Stimulated activated CD4-positive, alpha-beta T cell treated with anti-CD3 and anti-CD28 coated beads, Interleukin-1b, Interleukin-23, amount 100 ng/mL, for 48 hours (primary cell): ENCODE measurements at places on chromosomes 4 and X.

DNA sequence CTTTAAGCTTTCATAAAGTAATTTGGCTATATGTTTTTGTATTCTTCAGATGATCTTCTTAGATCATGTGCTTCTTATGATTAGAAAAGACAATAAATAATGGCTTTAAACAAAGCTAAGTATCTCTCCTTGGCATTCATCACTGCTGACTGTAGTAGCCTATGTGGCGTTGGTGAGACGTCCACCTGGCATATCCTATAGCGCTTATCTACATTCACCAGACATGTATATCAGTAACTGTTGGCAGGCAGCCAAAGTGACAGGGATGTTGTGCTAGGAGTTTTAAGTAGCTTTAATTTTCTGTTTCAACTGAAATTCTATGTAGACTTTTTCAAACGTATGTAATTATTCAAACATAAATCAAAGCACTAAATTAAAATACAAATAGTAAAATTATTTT is 276.4 kb downstream of the IL15 start:
- DNase-seq, result no peak

GRCh38 chrX:19512961-19513360 is 2.3 kb downstream of the MAP3K15 start:
- DNase-seq, result no peak

GRCh38 chrX:71627588-71628404 is 9.5 kb upstream of the CXCR3 start:
- DNase-seq, result no peak

- DNase-seq, result no peak
Measured at GRCh38 chr4:143071351-143071750, 113.4 kb upstream of the USP38 start.

DNA sequence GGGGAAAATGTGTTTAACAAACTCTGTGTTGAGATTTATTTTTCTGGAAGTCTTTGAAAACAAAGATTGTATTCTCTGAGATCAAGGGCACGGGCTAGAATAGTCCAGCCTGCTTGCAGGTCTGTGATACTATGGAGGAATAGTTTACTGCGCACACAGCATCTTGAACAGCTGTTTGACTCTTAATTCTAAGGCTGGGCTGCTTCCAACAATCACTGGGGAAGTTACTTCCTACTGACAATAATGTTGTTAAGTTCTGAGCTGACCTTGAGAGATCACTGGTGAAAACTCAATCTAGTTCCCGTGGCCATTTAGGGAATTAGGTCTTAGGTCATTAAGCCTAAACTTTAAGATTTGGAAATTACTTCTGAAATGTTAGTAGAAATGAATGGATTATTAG is 416.1 kb upstream of the FTHL17 start:
- DNase-seq, result no peak

DNA sequence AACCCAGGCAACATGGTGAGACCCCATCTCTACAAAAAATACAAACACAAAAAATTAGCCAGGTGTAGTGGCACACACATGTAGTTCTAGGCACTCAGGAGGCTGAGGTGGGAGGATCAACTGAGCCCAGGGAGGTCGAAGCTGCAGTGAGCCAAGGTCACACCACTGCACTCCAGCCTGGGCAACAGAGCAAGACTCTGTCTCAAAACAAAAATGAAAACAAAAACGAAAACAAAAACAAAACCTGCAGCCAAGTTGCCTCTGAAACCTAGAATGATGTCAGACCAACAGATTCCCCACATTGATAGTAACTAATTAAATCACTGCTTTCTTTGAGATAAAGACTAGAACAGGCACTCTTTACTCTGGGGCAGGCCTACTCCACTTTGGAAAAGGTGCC is 104.5 kb downstream of the AMELX start:
- DNase-seq, result no peak

- no peak for DNase-seq
Measured at GRCh38 chr4:13988353-13989305, 361.1 kb upstream of the BOD1L1 start.

DNA sequence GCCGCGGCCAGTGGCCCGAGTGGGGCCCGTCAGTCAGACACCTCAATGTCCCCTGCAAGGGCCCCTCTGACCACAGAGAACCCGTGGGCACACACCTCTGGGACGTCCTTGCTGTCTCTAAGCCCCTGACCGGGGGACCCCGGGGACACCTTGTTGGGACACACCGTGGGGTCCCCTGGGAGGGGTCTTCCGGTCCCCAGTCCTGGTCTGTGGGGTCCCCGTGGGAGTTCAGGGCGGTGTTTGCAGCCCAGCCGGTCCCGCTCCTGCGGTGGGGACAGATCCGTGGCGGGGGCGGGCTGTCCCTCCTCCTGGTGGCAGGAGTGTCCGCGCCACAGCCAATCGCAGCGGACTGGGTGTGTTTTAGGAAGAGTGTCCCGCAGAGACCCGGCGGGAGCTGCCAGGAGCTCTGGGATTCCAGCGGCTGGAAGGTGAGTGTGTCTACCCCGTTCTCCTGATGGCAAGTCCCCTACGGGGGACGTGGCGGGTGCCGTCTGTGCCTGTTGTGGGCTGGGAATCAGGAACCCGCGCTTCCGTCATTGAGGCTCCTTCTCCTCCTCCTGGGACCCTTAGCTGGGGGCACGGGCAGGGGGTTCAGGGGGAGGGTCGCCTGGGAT is 5.1 kb upstream of the PLCXD1 start:
- peak; percentile 41 for DNase-seq

- no peak for DNase-seq
Measured at GRCh38 chr4:142551517-142552305, 294.4 kb downstream of the INPP4B start.

GRCh38 chrX:28126886-28127285 is 145.6 kb upstream of the DCAF8L1 start:
- DNase-seq, result no peak

DNA sequence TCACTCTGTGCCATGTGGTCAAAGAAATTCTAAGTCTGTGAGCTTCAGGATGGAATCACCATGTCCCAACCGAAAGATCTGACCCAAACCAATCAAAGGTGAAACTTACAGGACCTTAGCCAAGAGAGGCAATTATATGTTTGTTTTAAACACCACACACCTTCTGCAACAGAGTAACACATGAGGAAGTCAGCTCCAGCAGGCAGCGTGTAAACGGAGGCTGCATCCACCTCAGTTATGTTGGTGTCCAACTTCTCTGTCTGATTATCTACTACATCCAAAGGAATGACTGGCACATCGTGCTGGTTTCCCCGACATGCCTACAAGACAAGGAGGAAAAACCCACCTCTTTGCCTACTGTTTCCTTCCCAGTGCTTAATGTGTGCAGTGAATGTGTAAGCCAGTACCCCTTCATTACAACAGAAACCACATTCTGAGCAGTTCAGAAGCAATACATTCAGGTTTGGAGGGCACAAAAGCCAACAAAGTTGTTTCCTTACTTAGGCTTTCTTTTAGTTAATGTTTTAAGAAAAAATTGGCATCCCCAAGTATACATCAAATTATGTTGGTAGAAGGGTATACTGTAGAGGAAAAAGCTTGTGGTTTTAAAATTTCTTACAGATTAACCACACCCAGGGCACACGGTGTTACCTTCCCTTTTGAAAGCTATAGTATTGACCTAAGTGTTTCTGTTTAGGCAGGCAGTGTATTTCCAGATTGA is 12.4 kb downstream of the CASP6 start:
- DNase-seq, result no peak

DNA sequence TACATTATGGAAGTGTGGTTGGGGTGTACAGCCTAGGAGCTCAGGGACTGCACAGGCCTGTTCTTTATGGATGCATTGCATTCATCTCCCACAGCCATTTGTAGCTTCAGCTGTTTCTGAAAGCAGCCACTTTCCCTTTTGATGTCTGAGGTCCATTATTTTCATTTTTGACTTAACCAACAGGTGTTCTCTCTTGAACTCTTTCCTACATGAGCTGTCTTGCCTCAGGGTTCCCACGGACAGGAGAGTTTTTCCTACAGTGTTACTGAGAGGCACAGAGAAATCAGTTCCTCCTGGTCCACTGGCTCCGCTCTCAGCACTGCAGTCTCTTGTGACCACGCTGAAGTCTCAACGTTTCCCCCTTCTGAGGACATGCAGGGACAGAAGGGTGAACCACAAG is 87.2 kb downstream of the RASL11B start:
- no peak for DNase-seq

DNA sequence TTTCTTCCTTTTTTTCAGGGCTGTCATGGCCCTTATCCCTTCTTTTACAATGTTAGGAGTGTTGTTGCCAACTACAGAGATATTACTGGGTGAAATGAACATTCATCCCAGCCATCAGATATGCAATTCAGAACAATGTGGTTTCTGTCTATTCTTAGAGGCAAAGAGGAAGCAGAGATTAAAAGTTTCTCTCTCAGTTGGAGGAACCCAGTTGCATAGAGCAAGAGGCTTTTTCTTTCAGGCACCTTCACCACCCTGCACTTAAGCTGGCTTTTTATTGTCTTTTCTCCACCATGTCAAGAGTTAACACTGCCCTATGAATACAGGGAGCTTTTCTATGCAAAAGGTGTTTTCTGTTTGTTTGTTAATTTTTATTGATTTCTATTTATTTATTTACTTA is 1559.6 kb upstream of the IGFBP7 start:
- no peak for DNase-seq

- DNase-seq, result no peak
Measured at GRCh38 chrX:31649201-31649600, 577.4 kb upstream of the FTHL17 start.

GRCh38 chrX:141214196-141214595 is 28.1 kb downstream of the SPANXC start:
- no peak for DNase-seq

DNA sequence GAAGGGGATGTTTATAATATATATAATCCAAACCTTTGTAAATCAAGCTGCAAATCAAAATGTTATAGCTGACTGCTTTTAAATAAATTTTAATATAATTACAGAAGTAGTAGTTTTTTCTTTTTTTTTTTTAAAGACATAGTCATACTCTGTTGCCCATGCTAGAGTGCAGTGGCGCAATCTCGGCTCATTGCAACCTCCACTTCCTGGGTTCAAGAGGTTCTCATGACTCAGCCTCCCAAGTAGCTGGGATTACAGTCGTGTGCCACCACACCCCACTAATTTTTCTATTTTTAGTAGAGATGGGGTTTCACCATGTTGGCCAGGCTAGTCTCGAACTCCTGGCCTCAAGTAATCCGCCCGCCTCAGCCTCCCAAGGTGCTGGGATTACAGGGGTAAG is 178.7 kb downstream of the FBXW7 start:
- peak; percentile 4 for DNase-seq

DNA sequence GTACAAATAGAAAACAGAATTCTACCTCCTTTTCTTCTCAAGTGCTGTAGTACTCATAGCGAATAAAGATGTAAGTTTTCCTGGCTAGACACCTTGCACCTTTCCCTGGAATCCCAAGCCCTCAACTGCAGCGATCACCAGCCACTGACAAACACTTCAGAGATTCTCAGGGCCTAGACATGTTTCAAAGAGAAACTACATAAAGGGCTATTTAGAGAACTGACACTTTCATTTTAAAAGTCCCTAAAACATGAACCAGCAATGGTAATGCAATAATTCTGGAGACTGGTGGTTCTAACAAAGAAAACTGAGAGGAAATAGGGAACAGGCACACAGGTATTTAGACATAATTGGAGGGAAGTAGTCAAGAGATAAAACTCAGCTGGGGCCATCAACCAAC is 35.7 kb downstream of the FANCB start:
- DNase-seq, result no peak

- DNase-seq, result no peak
Measured at GRCh38 chrX:110287605-110288004, 30.3 kb downstream of the AMMECR1 start.

- no peak for DNase-seq
Measured at GRCh38 chr4:138758876-138759553, 256.6 kb upstream of the NOCT start.

DNA sequence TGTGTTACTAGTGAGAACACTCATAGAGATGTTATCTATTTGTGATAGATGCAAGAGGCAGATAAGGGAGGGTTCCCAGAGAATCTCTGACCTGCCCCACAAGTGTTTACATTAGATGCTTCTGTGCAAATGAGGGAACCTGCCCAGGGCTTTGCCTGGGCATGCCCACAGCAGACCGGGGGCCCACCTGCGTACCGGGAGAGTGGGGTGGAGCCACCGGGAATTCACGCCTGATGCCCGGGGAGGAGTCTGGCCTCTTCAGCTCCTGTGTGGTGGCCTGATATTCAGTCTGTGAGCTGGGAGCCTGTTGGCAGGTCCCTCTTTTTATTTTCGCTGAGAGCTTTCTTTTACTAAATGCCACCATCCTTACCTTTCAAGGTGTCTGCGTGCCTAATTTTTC is 155.7 kb downstream of the SNCA start:
- DNase-seq, result no peak

- no peak for DNase-seq
Measured at GRCh38 chr4:72319601-72320021, 249.4 kb downstream of the ADAMTS3 start.

DNA sequence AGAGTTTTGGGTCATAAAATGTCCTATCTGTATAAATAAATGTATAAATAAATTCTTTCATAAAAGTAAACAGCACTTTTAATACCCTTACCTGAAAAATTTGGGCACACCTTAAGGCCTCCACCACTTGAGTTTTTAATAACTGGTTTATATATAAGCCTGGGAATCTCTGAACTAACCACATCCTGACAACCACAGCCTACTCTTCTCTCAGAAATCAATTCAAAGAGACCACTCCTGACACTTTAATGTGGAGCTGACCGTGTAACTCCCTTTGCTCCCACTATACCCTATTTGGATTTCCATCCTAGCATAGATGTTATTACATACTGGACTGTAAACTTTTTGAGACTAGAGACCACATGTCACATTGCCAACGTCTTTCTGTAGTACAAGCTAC is 3.5 kb downstream of the FBXL5 start:
- DNase-seq, result no peak

DNA sequence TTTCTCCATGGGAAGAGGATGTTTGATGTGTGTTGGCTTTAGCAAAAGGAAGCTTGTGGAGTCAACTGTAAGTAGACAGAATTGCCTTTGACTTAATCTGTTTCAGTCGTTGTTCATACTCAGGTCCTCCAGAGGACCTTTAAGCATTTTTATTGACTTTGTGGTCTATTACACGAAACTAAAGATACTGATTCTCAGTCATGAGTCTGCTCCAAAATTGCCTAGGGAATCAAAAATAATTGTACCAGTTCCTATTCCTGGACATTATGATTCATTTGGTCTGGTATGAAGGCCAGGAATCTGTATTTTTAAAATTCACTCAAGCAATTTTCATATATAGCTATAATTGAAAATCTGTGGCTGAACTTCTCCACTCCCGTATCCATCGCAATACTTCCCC is 38.6 kb downstream of the AR start:
- no peak for DNase-seq
